Activated naive CD4-positive, alpha-beta T cell treated with anti-CD3 and anti-CD28 coated beads for 36 hours (primary cell): ENCODE measurements at places on chromosomes 2 and 18. TPM values are rescaled to one million over a fixed set of nuclear protein-coding genes. Genes with fewer than 3 reads are reported as not detected.

DNA sequence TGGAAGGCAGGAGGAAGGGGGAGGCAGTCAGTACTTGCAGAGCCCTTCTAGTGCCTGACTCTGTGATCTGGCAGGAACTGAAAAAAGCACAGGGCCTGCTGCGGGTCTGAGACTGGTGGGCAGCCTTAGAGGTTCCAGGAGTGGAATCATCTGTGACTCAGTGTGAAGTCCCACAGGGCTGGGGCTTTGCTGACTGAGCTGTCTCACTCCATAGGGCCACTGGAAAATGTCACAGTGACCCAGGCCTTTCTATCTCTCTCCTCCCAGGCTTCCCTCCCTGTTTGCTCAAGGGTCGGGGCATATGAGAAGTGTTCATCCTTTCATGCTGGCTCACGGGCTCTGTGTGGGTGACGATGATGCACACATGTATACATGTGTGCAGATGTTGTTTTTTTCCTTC, 47.1 kb upstream of the ZFP36L2 start:
- no peak overlapping the region for H3K27ac ChIP-seq
- DNase-seq: no peak
- H3K36me3 ChIP-seq: peaks cover 13% of the 10 kb centered on the region
- H3K4me3 ChIP-seq: no peak overlapping the region
- H3K27me3 ChIP-seq: no peaks in the 10 kb centered on the region

DNA sequence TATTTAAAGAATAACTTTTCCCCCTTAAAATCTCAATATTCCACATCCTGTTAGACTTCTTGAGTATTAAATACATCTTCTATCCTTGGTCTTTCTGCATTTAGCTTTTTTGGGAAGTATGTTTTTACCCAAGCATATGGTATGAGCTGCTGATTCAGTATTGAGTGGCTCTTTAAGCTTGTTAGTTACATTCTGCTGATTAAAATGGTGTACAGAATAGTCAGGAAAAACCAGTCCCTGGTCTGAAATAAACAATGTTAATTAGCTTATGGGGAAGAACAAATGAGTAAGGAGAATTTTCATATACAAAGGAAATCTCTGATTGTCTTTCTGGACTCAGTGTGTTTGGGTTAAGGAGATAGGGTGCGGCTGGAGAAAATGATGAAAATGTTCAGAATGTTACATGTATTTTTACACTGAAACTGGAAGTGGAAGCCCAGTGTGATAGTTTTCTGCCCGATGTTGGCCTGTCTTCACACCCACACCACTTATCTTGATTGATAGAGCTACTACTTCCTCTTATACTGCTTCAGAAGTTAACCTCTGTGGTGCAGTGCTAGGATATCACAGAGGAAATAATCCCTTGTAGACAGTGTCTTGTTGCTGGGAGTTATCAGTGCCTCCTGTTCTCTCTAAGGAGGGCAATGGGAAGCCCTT, 84.0 kb downstream of the MSH2 start:
- peak overlapping the region; percentile 3 for H3K27ac ChIP-seq
- H3K36me3 ChIP-seq: peaks cover 18% of the 10 kb centered on the region
- H3K4me1 ChIP-seq: peaks cover 9% of the 10 kb centered on the region
- no peak for DNase-seq
- H3K4me3 ChIP-seq: no peak overlapping the region
- no peaks in the 10 kb centered on the region for H3K27me3 ChIP-seq

GRCh38 chr2:51153236-51153635, 121.3 kb upstream of the NRXN1 start:
- H3K27ac ChIP-seq: no peak overlapping the region
- DNase-seq: no peak
- H3K36me3 ChIP-seq: no peaks in the 10 kb centered on the region
- H3K4me1 ChIP-seq: no peaks in the 10 kb centered on the region
- no peak overlapping the region for H3K4me3 ChIP-seq

GRCh38 chr18:48371854-48372602, 37.2 kb downstream of the ZBTB7C start:
- no peak for DNase-seq
- H3K36me3 ChIP-seq: no peaks in the 10 kb centered on the region

- no peak overlapping the region for H3K4me3 ChIP-seq
- no peaks in the 10 kb centered on the region for H3K36me3 ChIP-seq
- peaks cover 5% of the 10 kb centered on the region for H3K4me1 ChIP-seq
- H3K27me3 ChIP-seq: no peaks in the 10 kb centered on the region
- DNase-seq: no peak
These were observed 20.8 kb upstream of the MTA3 start for GRCh38 chr2:42547446-42548295.

- H3K36me3 ChIP-seq: no peaks in the 10 kb centered on the region
- no peak overlapping the region for H3K4me3 ChIP-seq
- H3K4me1 ChIP-seq: no peaks in the 10 kb centered on the region
- no peak for DNase-seq
These were observed 342.7 kb upstream of the CHAC2 start for GRCh38 chr2:53424902-53425301.

GRCh38 chr2:219595256-219595655, 2.4 kb upstream of the STK11IP start:
- no peaks in the 10 kb centered on the region for H3K27me3 ChIP-seq
- H3K27ac ChIP-seq: no peak overlapping the region
- H3K36me3 ChIP-seq: no peaks in the 10 kb centered on the region
- H3K4me3 ChIP-seq: no peak overlapping the region
- peaks cover 10% of the 10 kb centered on the region for H3K4me1 ChIP-seq

DNA sequence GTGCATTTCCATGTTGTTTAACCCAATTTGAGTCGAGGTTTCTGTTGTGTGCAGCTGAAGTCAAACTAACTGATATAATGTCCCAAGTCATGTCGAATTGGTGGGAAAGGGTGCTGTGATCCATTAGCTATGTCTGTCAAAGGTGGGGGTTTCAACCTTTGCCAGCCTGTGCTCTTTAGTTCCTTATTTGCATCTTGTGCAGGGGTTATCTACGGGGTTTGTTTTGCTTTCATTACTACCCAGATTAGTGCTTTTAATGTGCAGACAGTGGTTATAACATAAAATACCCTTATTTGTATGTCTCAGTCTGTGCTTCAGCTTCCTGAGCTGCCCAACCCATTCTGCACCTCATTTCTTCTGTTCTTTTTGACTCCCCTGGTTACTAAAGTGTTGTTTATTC, 271.9 kb upstream of the CXCR4 start:
- no peak overlapping the region for H3K4me3 ChIP-seq
- H3K36me3 ChIP-seq: no peaks in the 10 kb centered on the region
- DNase-seq: no peak

- peaks cover 2% of the 10 kb centered on the region for H3K27me3 ChIP-seq
- DNase-seq: no peak
- H3K4me3 ChIP-seq: peak overlapping the region; percentile 88
- H3K4me1 ChIP-seq: peaks cover 46% of the 10 kb centered on the region
- peak overlapping the region; percentile 97 for H3K27ac ChIP-seq
These were observed 2.2 kb downstream of the B3GNT2 start for GRCh38 chr2:62197925-62198633.

GRCh38 chr2:219638217-219638947, 11.0 kb downstream of the SLC4A3 start:
- H3K4me3 ChIP-seq: no peak overlapping the region
- peaks cover 6% of the 10 kb centered on the region for H3K27me3 ChIP-seq
- peaks cover 5% of the 10 kb centered on the region for H3K4me1 ChIP-seq
- no peak for DNase-seq

- peak; percentile 4 for DNase-seq
- H3K4me1 ChIP-seq: no peaks in the 10 kb centered on the region
- H3K27me3 ChIP-seq: peaks cover 5% of the 10 kb centered on the region
- no peak overlapping the region for H3K27ac ChIP-seq
- no peak overlapping the region for H3K4me3 ChIP-seq
These were observed 13.9 kb downstream of the CROCC2 start for GRCh38 chr2:240919786-240920782.

- no peaks in the 10 kb centered on the region for H3K36me3 ChIP-seq
- no peak overlapping the region for H3K4me3 ChIP-seq
- H3K27me3 ChIP-seq: no peaks in the 10 kb centered on the region
- no peak overlapping the region for H3K27ac ChIP-seq
- no peaks in the 10 kb centered on the region for H3K4me1 ChIP-seq
These were observed 734.2 kb upstream of the CHAC2 start for GRCh38 chr2:53033411-53033810.

- no peaks in the 10 kb centered on the region for H3K4me1 ChIP-seq
- no peak overlapping the region for H3K27ac ChIP-seq
- peaks cover 3% of the 10 kb centered on the region for H3K27me3 ChIP-seq
- no peak overlapping the region for H3K4me3 ChIP-seq
These were observed 102.8 kb upstream of the TMEM18 start for GRCh38 chr2:780002-780401.

DNA sequence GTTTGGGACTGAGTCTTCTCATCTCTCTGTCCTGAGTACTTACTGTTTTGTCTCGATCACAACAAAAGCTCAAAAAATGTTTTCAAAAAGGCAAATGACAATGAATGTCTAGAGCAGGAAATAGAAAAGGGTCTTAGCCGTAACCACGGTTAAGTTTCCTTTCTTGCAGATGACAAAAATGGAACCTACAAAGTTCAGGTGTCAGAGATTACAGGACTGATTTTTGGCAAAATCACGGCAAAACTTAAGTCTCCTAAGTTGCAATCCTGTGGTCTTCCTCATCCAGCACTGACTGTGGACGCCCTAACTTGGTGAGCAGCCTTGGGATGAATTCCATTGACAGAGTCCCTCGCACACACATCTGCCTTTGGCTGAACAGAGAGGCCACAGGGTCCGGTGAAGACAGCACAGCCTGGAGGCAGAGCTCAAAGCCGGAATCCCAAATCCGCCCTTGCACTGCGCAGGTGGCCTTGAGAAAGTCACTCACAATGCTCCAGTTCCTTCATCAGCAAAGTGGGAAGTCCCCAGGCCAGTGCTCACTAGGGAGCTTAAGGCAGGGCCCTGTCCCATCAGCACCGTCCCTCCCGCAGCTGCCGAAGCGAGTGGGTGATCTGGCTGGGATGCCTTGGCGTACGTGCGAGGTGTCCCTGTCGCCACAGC, 55.2 kb downstream of the EIPR1 start:
- H3K4me1 ChIP-seq: no peaks in the 10 kb centered on the region
- no peak overlapping the region for H3K27ac ChIP-seq
- no peaks in the 10 kb centered on the region for H3K27me3 ChIP-seq
- H3K4me3 ChIP-seq: no peak overlapping the region

The AGPS gene
- 50.7 TPM for total RNA-seq

The NEB gene
- total RNA-seq: 0.14 TPM

The LRATD1 gene
- total RNA-seq: not detected

The CD8A gene
- 1.3 TPM for total RNA-seq

The LYG1 gene
- 0.36 TPM for total RNA-seq

The IL36RN gene
- total RNA-seq: not detected
